ENCODE measurements at places on chromosomes 11 and 22.
A peak's percentile ranks its signal among the peaks of the same experiment; 100 is the strongest.

DNA sequence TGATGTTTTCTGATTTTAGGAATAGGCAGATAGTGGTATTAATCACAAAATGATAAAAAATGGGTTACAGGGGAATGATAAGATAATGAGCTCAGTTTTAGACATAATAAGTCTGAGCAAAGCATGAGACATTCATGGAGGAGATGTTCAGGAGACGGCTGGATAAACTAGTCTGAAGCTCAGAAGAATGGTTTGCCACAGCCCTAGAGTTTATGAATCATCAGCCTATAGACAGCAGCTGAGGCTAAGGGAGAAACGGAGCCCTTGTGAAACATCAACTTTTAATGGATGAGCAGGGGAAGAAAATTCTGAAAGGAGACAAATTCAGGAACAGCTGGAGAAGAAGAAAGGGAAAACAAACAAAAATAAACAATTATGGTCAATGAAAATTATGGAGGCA, 87.2 kb downstream of the RELT start:
- DNase-seq: no peak

GRCh38 chr22:27790376-27791158, 11.0 kb downstream of the MN1 start:
- DNase-seq: no peak

DNA sequence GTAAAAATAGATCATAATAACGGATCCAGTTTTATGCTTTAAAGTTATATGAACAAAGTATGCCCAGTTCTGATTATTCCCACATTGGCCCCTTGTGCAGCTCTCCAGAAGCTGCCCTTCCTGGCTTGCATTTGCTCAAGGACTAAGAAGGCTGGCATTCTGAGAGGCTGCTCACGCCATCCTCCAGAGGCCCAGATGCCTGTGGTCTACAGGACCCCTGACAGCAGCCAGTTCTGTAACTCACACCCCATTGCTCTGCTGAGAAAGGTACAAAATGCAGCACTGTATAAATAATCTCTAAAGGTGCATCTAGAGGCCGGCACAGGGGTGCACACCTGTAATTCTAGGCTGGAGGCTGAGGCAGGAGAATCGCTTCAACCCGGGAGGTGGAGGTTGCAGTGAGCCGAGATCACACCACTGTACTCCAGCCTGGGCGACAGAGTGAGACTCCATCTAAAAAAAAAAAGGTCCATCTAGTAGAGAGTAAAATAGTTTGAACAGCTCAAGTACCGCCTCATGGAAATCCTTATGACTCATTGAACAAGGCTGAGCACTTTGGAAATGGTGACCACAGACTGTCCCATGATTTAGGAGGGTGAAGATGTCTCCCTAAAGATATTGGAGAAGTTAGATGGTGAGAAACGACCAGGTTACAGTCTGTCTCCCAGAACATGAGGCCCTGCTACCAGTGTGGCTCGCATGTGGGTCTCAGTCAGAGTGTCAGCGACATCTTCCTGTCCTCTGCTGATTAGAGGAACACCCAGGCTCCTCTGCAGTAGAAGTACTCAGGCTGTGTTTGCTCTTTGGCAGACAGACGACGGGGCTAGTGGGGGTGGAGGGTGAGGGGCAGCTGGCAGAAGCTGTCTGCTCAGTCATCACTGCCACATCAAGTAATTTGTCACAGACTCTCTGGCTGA, 56.3 kb downstream of the KREMEN1 start:
- DNase-seq: no peak

GRCh38 chr11:90476442-90477007, 253.7 kb upstream of the CHORDC1 start:
- DNase-seq: no peak

GRCh38 chr11:111571829-111572501, 30.3 kb upstream of the SIK2 start:
- no peak for DNase-seq

DNA sequence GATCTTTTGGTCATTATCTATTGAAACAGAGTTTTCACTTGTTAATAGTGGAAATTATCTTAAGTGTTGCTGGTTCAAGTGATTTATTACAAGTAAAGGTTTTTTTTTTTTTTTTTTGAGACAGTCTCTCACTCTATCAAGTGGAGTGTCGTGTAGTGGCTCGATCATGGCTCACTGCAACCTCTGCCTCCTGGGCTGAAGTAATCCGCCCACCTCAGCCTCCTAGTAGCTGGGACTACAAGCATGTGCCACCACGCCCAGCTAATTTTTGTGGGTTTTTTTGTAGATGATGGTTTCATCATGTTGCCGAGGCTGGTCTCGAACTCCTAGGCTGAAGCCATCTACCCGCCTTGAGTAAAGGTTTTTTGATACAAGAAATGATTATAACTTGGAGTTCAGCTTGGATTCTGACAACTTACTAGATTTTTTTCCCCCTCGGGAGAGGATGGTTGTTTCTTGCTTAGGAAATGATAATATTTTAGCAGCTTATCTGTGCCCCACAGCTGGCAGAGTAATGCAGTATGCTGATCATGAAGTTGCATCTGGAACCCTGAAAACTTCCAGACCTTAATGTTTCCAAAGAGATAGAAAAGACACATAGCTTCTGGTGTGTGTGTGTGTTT, 68.9 kb downstream of the MTMR3 start:
- no peak for DNase-seq

- no peak for DNase-seq
Measured at GRCh38 chr11:111358038-111359001, 20.8 kb downstream of the POU2AF1 start.

DNA sequence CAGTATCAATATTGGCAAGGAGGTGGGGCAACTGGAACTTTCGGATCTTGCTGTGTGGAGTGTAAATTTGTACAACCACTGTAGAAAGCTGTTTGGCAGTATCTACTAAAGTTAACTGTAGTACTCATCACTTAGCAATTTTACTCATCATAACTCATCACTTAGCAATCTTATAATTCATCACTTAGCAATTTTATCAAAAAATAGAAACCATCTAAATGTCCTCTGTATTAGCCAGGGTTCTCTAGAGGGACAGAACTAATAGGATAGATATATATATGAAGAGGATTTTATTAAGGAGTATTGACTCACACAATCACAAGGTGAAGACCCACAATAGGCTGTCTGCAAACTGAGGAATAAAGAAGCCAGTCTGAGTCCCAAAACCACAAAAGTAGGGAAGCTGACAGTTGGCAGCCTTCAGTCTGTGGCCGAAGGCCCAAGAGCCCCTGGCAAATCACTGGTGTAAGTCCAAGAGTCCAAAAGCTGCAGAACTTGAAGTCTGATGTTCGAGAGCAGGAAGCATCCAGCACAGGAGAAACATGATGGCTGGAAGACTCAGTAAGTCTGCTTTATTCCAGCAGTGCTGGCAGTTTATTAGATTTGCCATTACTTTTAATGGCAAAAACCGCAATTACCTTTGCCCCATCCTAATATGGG, 92.9 kb upstream of the USP47 start:
- no peak for DNase-seq

- DNase-seq: no peak
Measured at GRCh38 chr11:48141475-48142122, 75.0 kb upstream of the OR4B1 start.

DNA sequence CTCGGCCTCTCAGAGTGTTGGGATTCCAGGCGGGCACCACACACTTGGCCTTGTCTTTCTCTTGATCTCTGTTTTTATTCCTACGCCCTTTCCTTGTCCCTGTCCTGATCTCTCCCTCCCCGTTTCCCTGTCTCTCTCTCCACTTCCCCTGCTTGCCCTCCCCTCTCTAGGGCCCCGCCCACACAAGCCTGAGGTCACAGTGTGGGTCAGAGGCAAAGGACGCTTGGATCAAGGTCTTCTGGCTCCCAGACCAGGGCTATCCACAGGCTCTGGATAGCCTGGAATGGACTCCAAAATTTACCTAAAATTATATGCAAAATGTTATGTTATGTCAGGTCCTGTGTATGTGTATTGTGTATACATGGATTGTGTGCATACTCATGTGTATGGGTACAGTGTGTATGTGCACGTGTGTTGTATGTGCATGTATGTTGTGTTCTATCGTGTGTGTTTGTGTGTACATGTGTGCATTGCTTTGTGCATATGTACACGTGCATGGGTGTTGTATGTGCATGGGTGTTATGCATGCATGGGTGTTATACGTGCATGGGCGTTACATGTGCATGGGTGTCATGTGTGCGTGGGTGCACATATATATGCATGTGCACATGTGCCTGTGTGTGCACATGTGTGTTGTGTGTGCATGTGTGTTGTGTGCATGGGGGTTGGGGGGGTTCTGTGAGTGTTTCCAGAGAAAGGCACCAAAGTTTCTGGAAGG, 38.3 kb downstream of the TP53I11 start:
- no peak for DNase-seq

DNA sequence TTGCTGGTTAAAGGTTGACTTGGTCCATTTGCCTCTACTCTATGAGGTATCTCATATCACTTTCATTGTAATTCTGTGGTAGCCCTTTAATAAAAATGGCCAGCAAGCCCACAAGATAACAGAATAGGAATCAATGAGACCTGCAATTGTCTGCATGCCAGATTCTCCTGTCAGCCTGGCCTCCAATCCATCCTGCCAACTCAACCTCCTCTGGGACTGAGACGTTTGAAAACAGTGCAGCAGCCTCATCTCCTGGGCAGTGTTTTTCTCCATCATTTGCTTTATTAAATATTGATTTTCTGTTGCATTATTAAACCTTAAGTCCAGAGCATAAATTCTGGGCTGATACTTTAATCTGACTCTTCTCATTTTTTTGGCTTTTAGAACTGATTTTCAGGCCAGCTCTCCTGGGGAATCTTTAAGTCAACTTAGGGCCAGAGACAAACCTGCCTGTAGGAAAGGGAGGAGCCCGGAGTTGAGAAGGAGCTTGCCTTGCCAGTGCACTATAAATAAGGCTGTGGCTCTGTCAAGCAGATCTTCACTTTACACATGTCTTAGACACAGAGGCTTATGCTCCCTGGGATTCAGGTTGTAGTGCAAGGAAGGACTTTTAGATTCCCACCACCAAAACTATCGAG, 798.0 kb downstream of the NTM start:
- DNase-seq: no peak

DNA sequence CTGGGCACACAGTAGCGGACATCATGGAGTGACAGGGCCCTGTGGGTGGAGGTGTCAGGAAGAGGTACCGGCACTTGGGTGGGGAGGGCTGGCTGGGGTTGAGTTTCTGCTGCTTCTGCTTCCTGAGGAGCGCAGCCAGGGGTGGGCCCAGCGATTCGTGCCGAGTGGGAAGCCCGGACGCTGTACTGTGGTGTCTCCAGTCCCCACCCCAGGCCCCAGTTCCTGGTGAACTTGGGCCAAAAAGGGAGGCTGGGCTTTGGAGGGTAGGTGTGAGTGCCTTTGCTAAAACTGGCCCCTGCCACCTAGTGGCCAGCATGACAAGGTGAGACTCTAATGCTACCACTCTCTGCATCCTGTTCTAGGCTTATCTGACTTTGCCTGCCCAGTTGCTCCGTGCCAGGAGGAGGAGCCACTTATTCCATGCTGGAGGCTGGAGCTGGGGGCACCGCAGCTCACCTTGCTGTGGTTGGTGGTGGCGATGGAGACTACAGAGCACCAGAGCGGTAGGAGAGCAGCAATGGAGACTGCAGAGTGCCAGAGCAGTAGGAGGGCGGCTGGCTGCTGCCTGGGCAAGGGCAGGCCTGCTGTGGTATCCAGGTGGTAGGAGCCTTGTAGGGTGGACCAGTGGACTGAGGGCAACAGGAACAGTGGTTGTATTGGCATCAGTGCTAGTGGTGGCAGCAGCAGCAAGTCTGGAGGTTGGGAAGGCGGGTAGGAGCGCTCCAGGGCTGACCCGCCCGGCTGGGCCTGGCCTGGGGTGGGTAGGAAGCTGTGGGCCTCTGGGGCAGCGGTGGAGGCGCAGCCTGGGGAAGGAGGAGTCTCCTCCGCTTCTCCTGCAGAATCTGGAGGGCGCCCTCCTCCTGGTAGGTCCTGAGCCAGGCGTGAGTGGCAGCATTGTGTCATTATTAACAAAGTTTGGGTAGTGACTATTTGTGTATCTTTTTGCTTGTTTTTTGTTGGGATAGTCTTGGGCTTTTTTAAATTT, 2.2 kb upstream of the RFPL2 start:
- DNase-seq: peak; percentile 34

GRCh38 chr11:20131788-20132666, 28.2 kb downstream of the DBX1 start:
- DNase-seq: no peak

DNA sequence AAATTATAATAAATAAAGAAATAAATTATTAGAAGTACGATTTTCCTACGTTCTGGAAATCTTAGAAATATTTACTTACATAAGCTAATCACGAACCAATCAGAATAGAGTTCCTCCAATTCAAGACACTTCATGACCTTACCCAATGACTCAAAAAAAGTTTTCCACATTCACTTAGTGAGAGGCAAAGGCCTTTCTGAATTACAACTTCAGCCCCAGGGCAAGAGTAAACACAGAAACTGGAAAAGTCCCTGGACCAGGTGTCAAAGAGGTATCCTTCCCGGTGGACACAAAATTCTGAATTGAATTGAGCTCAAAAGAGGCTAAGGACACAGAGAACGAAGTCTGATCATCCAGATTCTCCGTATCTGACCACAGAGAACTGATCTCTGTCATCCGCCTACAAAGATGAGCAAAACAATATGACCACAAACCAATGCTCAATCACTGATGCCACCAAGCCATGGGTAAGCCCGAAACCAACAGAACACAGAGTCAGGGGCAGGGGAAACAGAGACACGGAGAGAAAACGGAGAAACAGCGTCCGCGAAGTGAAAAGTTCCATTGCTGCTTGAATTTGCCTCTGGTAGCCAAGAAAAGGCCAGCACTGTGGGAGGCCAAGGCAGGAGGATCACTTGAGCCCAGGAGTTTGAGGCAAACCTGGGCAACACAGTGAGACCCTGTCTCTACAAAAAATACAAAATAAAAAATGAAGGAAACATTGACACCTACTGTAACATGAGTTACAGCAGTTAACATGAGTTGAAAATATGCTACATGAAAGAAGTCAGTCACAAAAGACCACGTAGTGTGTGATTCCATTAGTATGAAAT, 6.8 kb downstream of the BID start:
- no peak for DNase-seq

- DNase-seq: no peak
Measured at GRCh38 chr11:97895572-97895971, 1125.2 kb upstream of the CNTN5 start.

- DNase-seq: no peak
Measured at GRCh38 chr11:16194566-16194965, 161.8 kb downstream of the SOX6 start.

GRCh38 chr11:128520888-128521681, 66.3 kb downstream of the ETS1 start:
- no peak for DNase-seq

- DNase-seq: no peak
Measured at GRCh38 chr22:38468443-38469305, 778 bp downstream of the KDELR3 start.

GRCh38 chr11:112689851-112690250, 271.4 kb upstream of the NCAM1 start:
- no peak for DNase-seq
